Activated naive CD4-positive, alpha-beta T cell treated with anti-CD3 and anti-CD28 coated beads, Interleukin-2, amount 10 ng/mL, durations not matched to agents 7 days and 5 days (primary cell): ENCODE measurements at places on chromosomes 16 and 17.

- H3K27me3 ChIP-seq: no peaks in the 10 kb centered on the region
- no peak overlapping the region for H3K4me3 ChIP-seq
- H3K4me1 ChIP-seq: peaks cover 60% of the 10 kb centered on the region
- H3K36me3 ChIP-seq: peaks cover 24% of the 10 kb centered on the region
- no peak for DNase-seq
- H3K27ac ChIP-seq: peak overlapping the region; percentile 70
Observed at GRCh38 chr17:82235775-82236141, 6.9 kb downstream of the SLC16A3 start.

DNA sequence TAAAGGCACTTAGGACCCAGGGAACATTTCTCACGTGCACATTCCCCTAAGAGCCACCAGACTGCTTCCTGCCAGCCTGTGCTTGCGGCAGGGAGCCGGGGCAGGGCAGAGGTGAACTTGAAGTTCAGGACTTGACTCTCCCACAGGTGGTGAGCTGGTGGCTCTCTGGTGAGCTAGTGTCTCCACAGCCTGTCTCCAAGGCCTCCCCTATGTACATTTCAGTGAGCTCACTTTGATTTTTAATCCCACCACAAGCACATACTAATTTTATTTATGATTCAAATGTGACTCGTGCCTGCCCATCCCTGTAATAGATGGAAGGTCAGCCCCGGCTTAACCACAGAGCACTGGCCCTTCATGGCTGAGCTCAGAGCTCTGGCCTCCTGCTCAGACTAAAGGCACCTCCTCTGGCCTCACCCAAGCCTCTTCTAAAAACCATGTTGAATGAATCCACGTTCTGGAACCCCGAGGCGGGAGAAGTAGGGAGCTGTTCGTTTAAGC is 9.2 kb downstream of the SNN start:
- no peaks in the 10 kb centered on the region for H3K27me3 ChIP-seq
- DNase-seq: no peak
- no peak overlapping the region for H3K4me3 ChIP-seq
- peaks cover 91% of the 10 kb centered on the region for H3K4me1 ChIP-seq

GRCh38 chr17:76982408-76983074 is 114.3 kb downstream of the MGAT5B start:
- peaks cover 28% of the 10 kb centered on the region for H3K4me1 ChIP-seq
- H3K4me3 ChIP-seq: no peak overlapping the region
- peaks cover 8% of the 10 kb centered on the region for H3K36me3 ChIP-seq
- H3K27me3 ChIP-seq: peaks cover 9% of the 10 kb centered on the region

- no peak overlapping the region for H3K27ac ChIP-seq
- DNase-seq: no peak
- peaks cover 6% of the 10 kb centered on the region for H3K4me1 ChIP-seq
- peaks cover 4% of the 10 kb centered on the region for H3K36me3 ChIP-seq
- H3K27me3 ChIP-seq: no peaks in the 10 kb centered on the region
Observed at GRCh38 chr16:24995469-24995868, 19.7 kb downstream of the ARHGAP17 start.
